ENCODE measurements at places on chromosomes 16 and 17. TPM values are rescaled to one million over a fixed set of nuclear protein-coding genes. Genes with fewer than 3 reads are reported as not detected.

WNT3 gene
- total RNA-seq: 3.9 TPM

CCL18 gene
- not detected for total RNA-seq

PDXDC1 gene
- total RNA-seq: 68.4 TPM

ZNF286A gene
- 25.2 TPM for total RNA-seq
